ENCODE measurements at places on chromosomes 16 and 17.
A peak's percentile ranks its signal among the peaks of the same experiment; 100 is the strongest.

- DNase-seq = peak; percentile 19
Observed at GRCh38 chr17:54680410-54680809, 220.2 kb upstream of the TOM1L1 start.

DNA sequence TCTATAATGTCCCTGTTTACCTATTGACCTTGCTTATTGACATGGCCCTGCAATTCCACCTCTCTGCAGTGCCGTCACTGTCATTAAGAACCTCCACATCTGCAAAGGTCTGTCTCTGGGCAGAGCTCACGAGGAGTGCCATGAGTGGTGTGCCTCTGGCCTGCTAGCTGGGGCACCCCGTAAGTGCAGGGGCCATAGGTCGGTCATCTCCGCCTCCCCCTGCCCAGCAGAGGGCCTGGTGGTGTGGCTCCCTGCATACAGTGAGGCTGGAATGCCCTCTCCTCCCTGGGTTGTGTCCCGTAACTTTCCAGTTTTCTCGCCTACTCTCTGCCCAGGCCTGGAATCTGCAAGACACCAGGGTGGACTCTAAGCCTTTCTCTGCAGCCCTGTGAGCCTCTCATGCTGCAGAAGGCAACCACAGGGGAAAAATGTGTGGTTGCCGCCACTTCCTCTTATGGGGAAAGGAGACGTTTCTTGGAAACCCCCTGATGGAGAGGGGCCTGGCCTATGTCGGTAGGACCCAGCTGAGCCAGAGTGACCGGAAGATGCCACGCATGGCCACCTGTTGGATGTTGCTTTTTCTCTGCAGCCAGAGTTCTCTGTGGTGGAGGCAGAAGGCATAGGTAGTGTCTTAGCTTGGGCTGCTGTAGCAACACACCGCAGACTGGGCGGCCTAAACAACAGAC lies 2.7 kb upstream of the SNX20 start:
- DNase-seq = no peak

DNA sequence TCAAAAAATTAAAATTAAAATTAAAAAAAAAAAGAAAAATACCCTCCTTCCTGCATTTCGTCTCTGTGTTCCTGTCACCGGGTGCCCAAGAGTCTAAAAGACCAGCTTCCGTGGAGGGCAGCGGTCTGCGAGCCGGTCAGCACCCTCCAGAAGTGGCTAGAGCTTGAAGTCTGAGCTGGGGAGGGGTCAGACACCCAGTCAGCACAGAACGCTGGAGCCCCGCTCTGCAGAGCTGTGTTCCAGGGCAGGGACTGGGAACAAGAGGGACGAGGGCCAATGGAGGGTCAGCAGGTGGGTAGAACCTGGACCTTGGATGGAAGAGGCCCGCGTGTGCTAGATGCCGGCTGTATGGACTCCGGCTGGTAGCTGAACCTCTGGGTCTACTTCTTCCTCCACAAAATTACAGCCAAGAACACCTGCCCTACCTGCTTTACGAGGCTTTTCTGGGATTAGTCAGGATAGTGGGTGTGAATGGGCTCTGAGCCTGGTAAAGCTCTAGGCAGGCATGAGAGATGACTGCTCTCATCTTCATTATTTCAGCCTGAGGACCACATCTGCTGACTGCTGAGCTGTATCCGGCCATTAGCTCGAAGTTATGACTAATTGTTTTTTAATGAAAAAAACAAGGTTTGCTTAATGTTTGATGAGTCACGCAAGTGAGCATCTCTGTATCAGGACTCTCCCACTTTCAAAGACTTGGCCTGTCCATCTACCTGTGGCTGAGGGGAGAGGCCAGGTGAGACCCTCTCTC lies 5.9 kb downstream of the TRPV1 start:
- no peak for DNase-seq

DNA sequence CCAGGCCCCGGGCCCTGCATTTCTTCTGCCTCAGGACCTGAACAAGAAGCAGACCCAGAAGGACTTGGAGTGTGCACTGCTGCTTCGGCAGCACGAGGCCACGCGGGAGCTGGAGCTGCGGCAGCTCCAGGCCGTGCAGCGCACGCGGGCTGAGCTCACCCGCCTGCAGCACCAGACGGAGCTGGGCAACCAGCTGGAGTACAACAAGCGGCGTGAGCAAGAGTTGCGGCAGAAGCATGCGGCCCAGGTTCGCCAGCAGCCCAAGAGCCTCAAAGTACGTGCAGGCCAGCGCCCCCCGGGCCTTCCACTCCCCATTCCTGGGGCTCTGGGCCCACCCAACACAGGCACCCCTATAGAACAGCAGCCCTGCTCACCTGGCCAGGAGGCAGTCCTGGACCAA lies 9.2 kb downstream of the HIRIP3 start:
- no peak for DNase-seq

GRCh38 chr16:55136356-55137150 lies 187.4 kb upstream of the IRX6 start:
- DNase-seq = no peak

- no peak for DNase-seq
Observed at GRCh38 chr16:22641131-22641628, 130.5 kb downstream of the NPIPB5 start.

DNA sequence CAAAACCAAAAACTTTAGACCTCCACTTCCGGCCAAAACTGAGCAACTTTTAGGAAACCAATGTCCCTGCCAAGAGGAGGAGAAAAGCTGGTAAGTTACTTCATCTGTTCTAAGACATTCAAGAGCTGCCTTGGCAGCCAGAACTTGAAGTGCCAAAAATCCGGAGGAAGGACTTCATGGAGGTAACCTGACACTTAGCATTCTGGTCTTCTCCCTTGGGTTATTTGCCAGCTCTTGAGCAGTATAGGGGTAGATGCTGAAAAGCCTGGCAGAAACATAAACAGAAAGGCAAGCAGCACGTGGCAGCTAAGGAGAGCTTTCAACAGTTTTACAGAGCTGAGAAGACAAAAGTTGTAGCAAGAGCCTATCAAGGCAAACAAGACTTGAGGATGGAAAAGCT lies 53.2 kb downstream of the CDYL2 start:
- DNase-seq = no peak

DNA sequence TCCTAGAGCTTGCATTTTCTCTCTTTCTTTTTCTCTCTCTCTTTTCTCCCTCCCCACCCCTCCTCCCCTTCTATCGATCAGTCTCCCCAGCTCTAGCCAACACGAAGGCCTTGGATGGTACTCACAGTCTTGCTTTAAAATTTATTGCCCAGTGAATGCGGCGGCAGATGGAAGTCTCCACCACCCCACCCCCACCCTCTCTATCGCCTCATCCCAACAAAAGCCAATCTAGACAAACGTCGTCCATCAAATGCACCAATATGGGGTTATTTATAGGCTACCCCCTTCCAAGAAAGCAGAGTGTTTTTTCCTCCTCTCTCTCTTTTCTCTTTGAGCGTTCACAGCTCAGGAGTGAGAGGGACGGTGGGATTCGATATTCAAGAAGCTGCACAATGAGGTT lies 10.5 kb upstream of the NGFR start:
- DNase-seq = no peak

GRCh38 chr16:85466304-85466700 lies 146.8 kb upstream of the GSE1 start:
- no peak for DNase-seq

DNA sequence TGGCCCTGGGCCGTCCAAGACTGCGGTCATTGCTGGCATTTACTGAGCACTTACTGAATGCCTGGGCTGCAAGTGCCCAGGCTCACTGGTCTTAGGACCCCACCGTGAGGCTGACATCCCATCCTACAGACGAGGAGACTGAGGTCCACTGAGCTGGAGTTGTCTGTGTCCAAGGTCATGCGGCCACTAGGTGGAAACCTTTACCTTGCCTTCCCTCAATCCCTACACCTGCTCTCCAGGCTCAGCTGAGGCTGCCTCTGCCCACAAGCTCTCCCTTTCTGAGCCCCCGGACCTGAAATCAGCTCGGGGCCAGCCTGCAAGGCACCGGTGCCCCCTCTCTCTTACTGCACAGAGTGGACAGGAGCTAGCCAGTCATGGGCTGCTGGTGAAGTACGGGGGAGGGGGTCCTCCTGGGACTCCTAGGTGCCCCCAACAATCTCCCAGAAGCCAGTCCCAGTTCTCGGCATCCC lies 1.5 kb downstream of the CASKIN1 start:
- peak; percentile 80 for DNase-seq

DNA sequence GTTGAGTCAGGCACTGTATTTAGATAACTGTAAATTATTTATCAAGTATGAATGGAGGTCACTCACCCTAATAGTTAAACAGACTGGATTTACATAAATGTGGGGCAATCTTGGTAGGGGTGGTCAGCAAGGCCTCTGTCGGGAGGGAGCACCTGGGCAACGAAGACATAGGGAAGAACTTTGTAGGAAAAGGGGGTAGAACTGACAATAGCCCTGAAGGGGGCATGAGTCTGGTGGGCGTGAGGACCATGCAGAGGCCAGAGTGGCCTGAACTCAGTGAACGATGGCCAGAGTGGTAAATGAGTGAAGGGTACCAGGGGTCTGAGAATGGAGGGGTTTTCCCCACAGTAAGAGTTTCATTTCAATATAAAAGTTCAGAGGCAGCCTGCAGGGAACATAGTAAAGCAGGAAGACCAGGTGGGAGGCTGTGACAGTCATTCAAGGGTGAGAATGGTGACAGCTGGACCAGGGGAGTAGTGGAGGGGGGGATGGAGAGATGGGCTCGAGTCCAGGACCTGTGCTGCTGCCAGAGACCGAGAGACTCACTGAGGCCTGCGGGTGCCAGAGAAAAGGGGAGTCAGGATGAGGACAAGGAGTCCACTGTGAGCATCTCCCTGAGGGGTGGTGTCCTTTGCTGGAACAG lies 2.9 kb downstream of the C17orf67 start:
- no peak for DNase-seq

DNA sequence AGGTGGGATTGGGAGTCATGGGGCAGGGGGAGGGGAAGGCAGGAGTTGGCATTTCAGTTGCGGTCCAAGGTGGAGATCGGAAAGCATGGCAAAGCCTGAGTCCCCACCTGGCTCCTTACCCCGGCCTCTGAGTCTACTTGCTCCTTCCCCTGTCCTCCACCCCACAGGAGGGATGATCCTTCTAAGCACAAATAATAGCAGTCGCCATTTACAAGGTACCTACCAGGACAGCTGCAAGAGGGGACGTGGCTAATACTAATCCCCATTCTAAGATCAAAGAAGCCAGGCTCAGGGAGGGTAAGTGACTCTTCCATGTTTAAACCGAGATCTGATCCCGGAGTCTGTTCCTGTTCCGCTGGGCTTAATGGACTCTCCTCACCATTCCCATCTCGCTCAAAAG lies 396.3 kb downstream of the SLC39A11 start:
- DNase-seq = no peak

GRCh38 chr17:50499721-50500120 lies 8.5 kb upstream of the MYCBPAP start:
- no peak for DNase-seq

DNA sequence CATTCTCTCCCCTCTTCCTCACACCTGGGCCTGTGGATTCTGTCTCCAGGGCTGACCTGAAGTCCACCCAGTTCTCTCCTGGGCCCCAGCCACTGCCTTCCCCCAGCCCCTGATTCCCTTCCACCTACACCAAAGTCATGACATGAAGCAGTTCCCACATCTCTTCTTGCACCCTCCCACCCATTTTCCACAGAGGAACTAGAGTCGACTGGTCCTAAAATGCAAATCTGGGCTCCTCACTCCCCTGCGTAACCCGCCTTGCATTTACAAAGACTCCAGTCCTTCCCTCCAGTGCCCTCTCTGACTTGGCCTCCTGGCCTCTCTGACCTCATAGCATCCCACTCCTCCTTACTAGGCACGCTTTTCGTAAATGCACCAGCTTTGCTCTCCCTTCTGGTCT lies 14.8 kb downstream of the COX6A2 start:
- no peak for DNase-seq

- DNase-seq = no peak
Observed at GRCh38 chr17:50184064-50184463, 17.4 kb downstream of the COL1A1 start.

DNA sequence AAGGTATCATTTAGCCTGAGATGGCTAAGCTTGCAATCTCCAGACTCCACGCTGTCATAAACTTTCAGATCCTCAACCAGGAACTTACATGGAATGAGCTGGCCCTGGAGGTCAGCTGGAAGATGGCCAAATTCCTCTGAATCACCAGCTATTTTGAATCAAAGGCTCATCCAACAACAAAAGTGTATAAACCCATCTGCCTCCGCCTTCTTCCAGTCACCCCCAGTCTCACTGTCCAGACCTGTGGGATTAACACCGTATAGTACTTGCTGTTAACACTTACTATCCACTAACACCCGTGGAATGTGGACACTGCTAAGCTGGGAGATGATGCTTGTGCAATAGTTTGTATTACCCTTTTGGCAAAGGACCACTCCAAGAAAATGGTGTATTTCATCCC lies 1.9 kb upstream of the LCMT1 start:
- DNase-seq = no peak

DNA sequence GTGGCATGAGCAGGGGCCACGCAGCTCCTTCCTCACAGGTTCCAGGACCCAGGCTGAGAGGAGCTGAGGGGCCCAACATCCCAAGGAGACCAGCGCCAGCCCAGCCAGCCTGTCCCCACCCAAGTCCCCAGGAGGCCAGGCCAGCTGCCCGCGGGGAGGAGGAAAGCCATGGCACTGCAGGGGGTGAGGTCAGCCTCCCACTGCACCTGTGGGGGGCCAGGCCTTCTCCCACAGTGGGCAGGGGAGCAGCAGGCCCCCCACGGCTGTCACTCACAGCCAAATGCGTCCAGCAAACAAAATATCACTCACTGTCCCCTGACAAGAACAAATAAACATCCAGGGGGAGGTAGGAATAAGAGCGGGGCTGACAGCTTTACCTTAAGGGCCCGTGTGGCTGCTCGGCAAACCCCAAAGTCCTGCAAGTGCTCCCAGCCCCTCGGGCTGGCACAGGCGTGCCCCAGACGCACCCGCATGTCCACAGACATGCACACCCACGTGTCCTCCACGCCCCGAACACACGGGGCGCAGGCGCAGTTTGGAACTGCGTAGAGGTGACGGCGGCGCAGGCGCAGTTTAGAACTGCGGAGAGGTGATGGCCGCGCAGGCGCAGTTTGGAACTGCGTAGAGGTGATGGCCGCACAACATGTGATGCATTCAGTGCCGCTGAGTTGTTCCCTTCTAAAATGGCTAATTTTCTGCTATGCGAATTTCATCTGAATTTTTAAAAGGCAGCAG lies 291.1 kb downstream of the FOXL1 start:
- DNase-seq = no peak

DNA sequence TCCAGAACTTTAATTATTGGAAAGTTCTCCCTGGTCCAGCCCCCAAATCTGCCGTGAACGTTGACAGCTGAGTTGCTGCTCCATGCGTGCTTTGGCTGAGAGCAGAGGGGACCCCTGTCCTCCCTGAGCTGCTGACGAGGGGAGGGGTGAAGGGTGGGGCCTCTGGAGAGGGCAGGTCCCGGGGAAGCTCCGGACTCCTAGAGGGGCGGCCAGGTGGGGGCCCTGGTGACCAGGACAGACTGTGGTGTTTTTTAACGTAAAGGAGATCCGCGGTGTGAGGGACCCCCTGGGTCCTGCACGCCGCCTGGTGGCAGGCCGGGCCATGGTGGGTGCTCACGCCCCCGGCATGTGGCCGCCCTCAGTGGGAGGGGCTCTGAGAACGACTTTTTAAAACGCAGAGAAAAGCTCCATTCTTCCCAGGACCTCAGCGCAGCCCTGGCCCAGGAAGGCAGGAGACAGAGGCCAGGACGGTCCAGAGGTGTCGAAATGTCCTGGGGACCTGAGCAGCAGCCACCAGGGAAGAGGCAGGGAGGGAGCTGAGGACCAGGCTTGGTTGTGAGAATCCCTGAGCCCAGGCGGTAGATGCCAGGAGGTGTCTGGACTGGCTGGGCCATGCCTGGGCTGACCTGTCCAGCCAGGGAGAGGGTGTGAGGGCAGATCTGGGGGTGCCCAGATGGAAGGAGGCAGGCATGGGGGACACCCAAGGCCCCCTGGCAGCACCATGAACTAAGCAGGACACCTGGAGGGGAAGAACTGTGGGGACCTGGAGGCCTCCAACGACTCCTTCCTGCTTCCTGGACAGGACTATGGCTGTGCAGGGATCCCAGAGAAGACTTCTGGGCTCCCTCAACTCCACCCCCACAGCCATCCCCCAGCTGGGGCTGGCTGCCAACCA lies at the start of gene MC1R:
MC1R (plus strand) TSS at position 410 of the 895 bp plus-strand sequence; CDS start at position 807, 397 bp downstream.
- DNase-seq = peak; percentile 84

Data from SK-N-DZ (cell line).